Central memory CD4-positive, alpha-beta T cell (primary cell): ENCODE measurements at places on chromosomes 4 and X.

GRCh38 chr4:86878640-86879039 is 13.6 kb downstream of the C4orf36 start:
- DNase-seq, result no peak

DNA sequence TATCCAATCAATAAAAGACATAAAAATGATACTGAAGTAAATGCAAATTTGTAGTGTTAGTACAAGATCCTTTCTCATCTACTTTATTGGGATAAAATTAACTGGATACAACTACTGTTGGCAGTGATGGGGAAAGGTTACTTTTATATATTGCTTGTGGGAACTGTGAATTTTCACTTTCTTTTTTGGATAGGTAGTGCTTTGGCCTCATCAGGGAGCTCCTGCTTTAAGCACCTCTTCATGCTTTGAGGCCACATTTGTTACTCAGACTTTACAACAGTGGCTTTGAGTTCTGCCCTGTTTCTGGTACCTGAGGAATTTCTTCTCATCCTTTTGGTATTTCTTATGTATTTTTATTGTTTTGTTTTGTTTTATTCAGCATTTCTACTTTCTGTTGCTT is 316.8 kb upstream of the ZCCHC13 start:
- DNase-seq, result no peak

DNA sequence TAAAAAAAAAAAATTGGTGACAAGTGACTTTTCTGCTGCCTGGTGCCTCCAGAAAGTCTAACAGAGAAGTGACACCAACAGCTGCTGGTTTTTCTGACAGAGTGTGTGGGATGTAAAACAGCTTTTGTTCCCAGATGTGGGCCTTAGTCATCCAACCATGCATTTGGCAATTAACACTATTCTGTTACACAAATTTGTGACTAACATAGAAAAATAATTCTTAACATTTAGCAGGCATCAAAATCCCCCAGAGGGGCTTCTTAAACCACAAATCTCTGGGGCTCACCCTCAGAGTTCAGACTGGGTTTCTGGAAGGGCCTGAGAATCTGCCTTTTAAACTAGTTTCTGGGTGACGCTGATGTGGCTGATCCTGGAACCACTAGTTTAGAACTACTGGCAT is 100.5 kb upstream of the PCDH7 start:
- no peak for DNase-seq

DNA sequence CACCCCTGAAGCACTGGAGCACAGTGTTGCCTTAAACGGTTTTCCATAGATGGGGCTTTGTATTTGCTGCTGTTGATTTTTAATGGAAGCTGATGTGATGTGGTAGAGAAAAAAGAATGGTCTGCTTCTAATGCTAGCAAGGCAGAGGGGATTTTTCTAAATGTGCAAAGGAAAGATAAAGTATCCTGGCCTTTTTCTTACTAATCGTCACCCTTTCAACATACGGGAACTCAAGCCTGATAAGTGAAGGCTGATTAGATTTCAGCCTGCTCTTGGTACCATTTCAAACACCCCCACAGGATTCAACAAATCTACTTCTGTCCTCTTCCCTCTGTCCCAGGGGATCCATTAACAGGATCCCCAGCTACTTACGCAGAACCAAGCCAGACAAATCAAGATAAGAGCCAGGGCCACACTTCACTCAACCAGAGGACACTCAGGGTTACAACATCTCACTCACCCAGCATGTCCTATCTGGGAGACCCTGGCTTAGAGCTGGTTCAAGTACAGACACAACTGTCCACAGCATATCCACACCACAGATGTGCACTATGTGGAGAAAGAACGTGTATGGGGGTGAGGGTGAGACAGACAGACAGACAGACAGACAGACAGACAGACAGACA is 180.0 kb downstream of the SH3KBP1 start:
- no peak for DNase-seq

- DNase-seq, result no peak
Measured at GRCh38 chrX:113269203-113269602, 428.6 kb upstream of the AMOT start.

- DNase-seq, result no peak
Measured at GRCh38 chr4:61246034-61246433, 45.9 kb downstream of the ADGRL3 start.

GRCh38 chrX:107632346-107632745 is 4.0 kb downstream of the PRPS1 start:
- no peak for DNase-seq
